Activated naive CD4-positive, alpha-beta T cell treated with anti-CD3 and anti-CD28 coated beads, Interleukin-2, amount 50 U/mL, for 16 hours (primary cell): ENCODE measurements at places on chromosomes 7 and 10.

DNA sequence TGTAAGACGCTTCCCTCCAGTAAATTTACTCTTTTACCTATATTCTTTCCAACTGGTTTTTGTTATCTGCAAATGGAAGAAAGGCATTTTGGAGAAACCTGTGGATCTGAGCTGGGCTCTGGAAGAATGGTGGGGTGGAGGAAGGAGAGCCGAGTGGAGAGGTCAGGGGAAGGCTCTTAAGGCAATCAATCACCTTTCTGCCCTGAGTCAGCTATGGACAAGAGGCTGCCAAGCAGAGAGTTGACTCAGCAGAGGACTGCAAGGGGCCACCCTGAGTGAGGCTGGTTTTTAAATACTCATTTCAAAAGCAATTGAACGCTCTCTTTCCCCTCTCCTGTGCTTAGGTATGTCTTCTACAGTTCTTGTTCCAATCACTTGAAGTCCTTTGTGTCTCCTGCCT is 81.8 kb downstream of the SPAG6 start:
- DNase-seq = no peak

GRCh38 chr7:45663167-45663921 is 89.2 kb downstream of the ADCY1 start:
- no peak for DNase-seq

- DNase-seq = no peak
Observed at GRCh38 chr10:102948176-102948575, 30.1 kb downstream of the CNNM2 start.

GRCh38 chr7:8220376-8221100 is 41.4 kb downstream of the ICA1 start:
- DNase-seq = no peak

DNA sequence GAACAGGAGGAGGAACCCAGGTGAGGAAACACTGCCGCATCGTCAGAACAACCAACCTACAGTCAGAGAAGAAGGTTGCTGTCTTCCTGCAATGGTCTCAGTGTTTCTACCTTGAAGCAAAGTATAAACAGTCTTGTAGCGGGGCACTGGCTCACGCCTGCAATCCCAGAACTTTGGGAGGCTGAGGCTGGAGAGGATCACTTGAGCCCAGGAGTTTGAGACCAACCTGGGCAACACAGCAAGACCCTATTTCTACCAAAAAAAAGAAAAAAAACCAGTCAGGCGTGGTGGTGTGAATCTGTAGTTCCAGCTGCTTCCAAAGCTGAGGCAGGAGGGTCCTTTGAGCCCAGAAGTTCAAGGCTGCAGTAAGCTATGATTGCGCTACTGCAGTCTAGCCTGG is 23.4 kb downstream of the SNX8 start:
- DNase-seq = no peak

DNA sequence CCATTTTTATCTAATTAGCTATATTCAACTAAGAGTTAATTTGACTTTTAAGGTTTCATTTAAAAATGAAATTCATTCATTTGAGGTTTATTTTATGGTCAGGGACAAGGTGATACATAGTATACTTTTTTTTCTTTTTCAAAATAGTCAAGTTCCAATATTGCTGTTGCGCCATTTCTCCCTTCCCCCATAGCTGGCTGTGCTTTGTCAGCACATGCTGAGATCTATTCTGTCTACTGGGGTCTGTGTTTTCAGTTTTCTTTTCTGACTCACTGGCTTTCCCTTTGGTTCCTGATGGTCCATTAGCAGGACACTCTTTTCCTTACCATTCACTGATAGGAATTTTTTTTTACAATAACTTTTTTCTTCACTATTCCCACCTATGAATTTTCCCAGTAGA is 336.4 kb upstream of the TMEM229A start:
- DNase-seq = no peak

DNA sequence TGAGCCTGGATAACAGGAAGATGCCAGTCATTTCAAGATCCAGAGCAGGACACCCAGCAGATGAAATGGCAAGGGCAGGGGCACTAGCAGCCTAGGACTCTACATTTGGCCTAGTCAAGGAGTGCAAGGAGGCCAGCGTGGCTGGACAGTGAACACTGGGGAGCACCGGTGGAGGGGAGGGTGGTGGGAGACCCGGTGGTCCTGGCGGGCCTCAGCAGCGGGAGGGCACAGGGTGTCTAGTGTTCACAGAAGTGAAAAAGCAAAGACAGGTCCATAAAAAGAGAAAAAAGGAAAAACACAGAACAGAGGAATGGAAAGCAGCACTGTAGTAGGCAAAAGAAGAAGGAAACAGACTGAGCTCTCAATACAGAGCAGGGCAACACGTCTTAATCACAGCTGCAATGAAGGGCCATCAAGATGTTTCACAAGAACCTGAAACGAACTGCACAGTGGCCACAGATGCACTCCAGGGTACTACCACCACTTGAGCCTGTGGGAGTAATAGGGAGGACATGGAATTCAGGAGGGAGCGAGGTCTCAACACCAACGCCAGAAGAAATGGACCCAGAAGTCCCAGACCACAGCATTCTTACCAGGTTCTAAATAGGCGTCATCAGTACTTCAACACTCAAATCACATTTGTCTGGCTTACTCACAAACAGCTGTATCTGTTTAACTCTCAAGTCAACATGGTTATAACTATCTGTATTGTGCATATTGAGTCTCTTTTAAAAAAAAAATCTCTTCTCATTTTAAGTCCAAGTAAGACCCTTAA is 573.7 kb downstream of the PARD3 start:
- DNase-seq = no peak

GRCh38 chr7:135169141-135169963 is 1.2 kb downstream of the CYREN start:
- peak; percentile 55 for DNase-seq

DNA sequence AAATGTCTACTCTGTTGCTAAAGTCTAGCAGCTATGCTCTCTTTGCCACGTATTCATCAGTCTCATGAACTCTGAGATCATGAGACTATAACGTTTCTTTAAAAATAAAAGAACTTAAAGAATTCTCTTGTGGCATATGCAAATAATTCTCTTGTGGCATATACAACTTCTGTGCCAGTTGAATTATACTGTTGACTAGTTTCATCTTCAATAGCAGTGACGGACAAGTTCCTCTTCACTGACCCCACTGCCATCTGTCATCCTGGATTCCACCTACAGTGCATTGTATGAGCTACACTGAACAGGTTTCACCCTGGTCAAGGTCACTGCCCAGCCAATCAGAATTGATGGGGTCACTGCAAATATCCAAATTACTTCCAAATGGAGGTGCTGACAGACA is 88.2 kb downstream of the CD36 start:
- DNase-seq = no peak

- no peak for DNase-seq
Observed at GRCh38 chr7:112120696-112121217, 85.4 kb downstream of the DOCK4 start.

DNA sequence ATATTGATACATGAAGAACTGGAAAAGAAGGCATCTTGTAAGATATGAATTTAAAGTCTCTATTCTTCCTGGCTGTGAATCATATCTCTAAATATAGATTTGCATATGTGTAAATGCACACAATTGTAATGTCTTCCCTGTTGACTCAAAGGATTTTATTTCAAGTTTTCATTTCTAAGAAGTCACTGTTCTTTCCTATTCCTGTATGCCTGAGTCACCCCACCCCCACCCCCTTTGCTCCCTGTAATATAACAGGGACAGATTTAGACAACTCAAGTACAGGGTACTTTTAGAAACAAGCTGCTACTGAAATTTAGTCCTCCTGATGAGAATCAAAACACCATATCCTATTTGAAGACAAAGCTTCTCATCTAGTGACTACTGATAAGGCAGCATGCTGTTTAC is 43.0 kb upstream of the HECTD2 start:
- no peak for DNase-seq

DNA sequence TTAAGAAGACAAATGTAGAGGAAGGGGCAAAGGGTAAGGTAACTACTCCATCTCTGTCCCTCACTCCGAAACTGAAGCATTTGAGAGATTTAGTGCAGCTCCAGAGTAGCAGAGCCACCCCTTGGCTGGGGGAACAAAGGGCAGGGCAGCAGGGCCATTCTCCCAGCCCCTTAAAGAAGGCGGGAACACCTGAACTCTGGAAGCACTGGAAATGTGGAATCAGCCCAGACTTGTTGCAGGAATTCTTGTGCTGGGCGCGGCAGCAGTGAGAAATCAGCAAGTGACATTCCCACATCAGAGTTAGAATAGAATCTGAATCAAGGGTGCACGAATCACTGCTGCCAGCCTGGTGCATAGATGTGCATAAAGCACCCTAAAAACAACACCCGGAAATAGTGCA is 34.4 kb upstream of the GRM8 start:
- DNase-seq = no peak

DNA sequence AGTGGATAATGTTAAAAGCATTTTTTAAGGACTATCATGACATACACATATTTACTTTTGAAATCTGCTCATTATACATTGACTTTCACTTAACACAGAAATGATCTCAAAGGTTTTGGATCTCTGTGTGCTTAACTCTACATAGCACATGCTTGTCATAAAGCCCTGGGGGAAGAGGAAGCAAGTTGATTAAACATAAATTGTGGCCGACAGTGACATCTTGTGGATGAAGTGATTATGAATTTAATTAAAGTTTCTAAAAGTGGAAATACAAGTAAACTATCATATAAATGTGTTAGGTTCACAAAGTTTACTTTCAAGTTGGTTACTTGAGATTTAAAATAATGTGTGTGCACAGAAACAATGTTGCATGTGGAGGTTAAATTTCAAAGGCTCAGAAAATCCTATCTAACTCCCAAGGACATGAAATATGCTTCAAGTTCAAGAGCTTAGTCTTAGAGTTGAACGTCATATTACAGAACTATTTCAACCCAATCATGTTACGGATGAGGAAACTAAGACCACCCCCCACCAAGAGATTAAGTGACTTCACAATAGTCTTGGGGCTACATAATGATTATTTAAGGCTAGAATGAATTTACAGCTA is 1247.8 kb downstream of the GATA3 start:
- DNase-seq = no peak

- no peak for DNase-seq
Observed at GRCh38 chr7:5633161-5634106, 148.0 kb downstream of the RNF216 start.

- DNase-seq = no peak
Observed at GRCh38 chr7:84412161-84412969, 217.8 kb upstream of the SEMA3A start.
